ENCODE measurements at places on chromosomes 5 and 9. TPM values are rescaled to one million over a fixed set of nuclear protein-coding genes. Genes with fewer than 3 reads are reported as not detected.

DNA sequence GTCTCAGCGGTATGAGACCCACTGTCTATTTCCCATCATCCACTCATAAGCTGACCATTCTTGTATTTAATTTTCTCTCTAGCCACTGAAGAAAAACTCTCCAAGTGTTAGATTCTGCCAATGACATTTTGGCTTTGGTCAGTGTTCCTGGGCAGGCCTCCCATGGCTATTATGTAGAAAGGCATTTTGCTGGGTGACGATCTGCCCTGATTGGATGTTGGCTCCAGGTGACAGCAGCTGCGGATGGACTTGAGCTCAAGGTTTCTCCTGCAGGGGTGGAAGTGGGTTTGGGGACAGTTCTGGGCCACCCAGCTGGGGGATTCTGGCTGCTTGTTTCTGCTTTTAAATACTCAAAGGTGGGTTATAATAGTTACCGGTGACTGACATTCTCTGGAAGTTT is 31.6 kb downstream of the ACSL6 start:
- DNase-seq: no peak

Gene ALDOB
- not detected for polyA plus RNA-seq

Gene GPR21
- not detected for polyA plus RNA-seq

DNA sequence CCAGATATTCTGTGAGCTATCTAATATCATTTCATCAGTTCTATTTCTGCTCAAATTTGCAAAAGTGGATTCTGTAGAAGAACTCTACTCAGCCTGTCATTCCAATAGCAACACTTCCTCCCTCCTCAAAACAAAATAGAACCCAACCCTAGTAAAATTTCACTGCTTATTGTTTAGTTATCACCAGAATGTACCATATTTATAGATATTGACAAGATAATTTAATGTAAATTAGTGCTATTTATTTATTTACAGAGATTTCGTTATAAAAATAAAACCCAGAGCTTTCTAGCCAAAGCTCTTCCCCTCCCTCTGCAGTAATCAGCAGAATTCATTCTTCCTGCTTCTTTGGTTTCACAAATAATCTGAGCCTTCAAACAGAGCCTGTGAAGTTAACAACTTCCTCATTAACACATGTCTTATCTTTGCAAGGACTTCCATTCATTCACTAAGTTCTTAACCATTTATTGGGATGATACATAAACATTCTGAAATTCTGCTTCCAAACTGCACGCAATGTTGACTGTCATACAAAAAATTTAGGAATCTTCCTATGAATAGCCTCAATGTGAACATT is 73.7 kb upstream of the PJA2 start:
- no peak for DNase-seq

Gene TCF7
- polyA plus RNA-seq: 3.4 TPM

DNA sequence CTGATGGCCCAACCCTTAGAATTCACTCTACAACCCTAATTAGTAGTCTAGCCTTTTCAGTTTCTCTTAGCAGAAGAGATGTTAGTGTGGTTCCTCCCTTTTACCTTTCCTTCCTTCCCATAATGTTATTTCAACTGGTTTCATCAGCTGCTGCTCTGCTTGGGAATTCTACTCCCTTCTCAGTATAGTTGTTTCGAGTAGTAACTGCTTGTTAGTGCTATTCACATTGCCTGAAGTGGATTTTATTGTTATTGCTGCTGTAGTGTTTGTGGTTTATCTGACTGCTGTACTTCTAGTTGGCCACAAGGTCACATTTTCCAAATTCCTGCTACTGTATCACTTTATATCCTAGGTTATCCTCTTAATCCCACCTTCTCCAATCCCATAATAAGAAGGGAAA is 29.7 kb downstream of the SMIM15 start:
- peak; percentile 38 for DNase-seq
